ENCODE measurements at places on chromosomes 4 and X.
A peak's percentile ranks its signal among the peaks of the same experiment; 100 is the strongest.

DNA sequence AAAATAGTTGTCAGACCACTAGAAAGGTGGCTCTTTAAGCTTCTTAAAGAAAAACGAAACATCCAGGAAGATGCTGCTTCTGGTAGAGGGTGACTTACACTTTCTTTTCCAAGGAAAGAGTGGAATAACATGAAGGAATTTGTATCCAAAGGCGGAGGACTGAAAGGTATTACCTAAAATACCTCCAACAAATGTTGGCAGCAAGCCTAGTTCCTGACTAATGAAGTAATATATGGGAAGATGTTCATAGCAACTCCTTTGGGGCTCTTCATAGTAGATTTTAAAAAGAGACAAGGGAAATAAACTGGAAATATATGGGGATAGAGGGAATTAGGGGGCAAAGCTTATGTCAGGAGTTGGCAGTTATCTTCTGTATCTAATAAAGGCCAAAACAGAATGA lies 116.2 kb downstream of the AASDH start:
- DNase-seq, result peak; percentile 7

DNA sequence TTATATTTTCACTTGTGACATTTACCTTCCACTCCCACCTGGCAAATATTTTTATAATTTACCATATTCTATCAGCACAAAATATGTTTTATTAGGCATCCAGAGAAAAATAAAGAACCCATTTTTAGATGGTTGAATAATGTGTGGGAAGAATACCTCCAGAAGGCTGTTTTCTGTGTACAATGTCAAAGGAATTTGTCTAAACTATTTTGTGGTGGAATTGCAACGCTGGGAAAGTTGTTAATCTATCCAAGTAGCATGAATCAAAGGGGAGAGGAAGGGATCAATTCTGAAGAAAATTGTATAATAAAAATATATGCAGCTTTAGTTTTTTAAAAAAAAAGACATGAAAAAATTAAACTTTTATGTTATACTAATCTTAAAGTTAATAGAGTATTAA lies 706.5 kb downstream of the FSTL5 start:
- no peak for DNase-seq

DNA sequence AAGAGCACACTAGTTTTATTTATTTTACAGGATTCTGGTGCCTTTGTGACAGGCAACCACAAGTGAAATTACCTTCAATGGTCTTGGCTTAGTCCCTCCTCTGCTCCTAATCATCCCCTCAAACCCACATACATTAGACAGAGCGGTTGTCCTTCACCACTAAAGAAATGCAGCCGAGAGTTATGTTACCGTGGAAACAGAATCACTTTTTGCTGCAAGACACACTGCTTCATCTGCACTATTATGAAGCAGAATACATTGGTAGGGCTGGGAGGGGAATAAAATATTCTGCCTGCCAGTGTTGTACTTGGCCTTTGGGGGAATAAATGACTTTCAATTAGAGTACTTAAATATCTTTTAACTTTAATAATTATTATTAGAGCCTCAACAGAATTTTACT lies 75.2 kb downstream of the ARHGEF38 start:
- DNase-seq, result no peak

- peak; percentile 11 for DNase-seq
Observed at GRCh38 chr4:2900741-2901140, 57.1 kb downstream of the ADD1 start.

DNA sequence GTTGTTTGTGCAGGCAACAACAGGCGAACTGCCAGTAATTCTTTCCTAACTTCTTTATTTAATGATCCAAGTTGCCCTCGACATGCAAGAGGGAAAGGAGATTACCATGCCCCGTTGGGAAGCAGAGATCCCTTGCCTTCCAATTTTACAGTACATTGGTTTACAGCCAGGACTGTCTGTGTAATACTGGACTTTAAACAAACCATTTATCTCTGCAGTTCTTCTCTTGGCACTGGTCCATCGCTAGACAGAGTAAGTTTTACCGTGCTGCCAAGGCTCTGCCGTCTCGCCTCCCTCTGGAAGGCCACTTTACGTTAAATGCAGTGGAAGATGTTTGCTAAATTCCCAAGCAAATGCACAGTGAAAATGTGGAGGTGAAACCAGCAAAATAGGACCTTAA lies 660.3 kb upstream of the PRKX start:
- DNase-seq, result no peak

DNA sequence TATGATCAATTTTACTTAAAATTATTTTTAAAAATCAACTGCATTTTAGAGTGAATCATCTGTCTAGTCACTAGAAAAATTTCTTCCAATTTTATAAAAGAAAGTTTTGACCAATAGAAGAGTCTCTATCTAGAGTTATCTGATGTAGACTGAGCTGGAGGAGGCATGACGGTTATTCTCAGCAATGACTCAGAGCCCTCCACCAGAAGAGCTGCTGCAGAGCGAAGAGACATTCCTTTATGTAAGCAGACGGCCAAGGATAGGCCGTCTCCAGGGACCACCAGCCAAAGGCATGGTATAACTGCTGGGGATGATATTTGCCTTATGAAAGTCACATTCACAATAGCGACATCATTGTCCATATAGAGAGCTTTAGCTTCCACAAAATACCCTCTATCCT lies 23.0 kb downstream of the LDB2 start:
- DNase-seq, result peak; percentile 12

DNA sequence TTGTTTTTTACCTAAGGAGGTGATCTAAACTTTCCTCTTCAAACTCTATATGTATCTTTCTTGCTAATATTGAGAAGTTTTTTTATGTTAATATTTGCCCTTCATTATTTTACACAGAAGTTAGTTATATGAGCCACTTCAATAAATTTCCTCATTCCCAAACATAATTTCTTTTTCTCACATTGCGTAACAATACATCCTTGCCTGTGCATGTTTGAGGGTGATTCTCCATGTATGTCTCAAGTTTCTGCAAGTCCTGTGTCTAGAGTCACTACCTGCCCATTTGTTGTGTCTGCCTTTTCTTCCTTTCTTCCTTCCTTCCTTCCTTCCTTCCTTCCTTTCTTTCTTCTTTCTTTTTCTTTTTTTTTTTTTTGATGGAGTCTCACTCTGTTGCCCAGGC lies 2057.9 kb downstream of the PCDH7 start:
- no peak for DNase-seq

DNA sequence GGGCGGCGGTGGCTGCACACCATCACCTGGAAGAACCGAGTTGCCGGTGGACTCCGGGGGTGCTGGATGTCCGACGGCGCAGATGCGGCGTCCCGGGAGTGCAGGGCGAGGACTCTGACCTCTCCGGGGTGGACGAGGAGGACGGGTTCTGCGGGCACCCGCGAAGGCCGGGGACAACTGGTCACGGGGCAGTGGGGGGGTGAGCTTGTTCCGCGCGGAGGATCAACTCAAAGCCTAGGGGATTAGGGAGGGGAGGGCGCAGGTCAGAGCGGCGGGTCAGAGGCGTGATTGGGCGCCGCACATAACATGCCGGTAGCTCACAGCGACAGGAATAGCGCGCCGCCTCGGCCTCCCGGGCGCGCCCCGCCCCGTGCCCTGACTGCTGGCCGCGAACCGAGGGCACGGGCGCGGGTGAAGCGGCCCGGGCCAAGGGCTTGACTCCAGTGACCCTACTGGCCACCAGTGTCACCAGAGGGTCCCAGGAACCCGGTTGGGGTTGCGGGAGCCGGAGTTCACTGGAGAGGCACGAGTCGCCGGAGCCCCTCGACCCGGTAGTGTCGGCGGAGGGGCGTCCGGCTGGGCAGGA lies at the start of gene KLHL34:
Gene KLHL34, minus strand, starts transcription at position 179 of the 586 bp plus-strand sequence. CDS start 542 bp downstream, outside the sequence.
- DNase-seq, result no peak

- no peak for DNase-seq
Observed at GRCh38 chrX:115892056-115892708, 278.4 kb upstream of the AGTR2 start.

DNA sequence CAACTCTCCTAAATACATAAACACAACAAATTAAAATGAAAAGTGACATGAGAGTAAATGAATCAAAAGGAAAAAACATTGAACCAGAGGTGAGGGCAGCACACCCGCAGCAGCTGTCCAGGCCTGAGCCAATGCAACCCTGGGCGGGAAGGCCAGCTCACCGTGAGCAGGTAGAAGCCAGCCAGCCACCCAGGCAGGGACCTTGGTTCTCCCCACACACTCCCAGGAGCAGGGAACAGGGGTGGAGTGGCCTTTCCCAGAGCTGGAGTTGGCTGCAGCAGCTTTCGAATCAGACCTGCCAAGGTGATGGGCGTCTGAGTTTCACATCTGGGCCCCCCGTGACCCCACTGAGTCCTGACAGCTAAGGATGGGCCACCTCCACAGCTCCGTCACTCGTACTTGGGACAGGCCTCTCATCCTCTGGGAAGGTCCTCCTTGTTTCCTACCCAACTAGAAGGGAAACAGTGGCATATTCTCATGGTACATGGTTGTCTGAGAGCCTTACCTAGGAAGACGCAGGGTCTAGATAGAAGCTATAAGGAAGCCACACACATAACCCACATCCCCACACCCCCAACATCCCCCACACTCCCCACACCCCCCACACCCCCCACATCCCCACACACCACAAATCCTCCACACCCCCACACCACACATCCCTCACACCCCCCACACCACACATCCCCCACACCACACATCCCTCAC lies 172.2 kb downstream of the DCLK2 start:
- no peak for DNase-seq

DNA sequence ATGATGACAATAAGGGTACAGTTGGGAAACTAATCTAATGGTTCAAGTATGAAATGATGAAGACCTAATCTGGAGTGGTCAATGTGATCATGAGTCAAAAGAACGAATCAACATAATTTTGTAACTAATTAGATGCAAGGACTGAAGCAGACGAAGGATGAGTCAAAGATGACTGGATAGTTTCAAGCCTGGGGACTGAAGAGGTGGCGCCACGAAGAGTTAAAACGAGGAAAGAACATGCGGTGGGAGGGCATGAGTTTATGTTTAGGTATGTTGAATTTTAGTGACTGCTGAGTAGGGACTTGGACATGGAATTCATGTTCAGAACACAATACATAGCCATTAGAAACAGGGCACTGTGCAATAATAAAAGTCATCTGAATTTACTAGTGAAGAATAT lies 221.5 kb upstream of the FAM241A start:
- peak; percentile 44 for DNase-seq

DNA sequence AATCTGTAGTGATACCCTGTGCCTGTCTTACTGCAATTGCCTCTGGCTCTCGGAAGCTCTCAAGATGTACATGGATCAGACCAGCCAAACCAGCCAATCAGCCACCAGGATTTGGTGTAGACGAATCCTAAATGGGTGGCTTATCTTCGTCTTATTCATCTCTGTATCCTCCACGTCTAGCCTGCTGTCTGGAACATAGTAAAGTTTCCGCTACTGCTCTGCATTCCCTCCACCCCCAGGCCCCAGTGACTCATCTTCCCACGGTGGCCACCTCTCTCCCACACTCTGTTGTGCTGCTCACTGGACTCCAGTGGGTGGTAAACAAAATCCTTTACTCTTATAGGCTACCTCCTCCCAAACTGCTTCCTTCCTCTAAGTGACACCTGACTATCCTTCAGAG lies 37.8 kb downstream of the SEPTIN6 start:
- DNase-seq, result peak; percentile 73

DNA sequence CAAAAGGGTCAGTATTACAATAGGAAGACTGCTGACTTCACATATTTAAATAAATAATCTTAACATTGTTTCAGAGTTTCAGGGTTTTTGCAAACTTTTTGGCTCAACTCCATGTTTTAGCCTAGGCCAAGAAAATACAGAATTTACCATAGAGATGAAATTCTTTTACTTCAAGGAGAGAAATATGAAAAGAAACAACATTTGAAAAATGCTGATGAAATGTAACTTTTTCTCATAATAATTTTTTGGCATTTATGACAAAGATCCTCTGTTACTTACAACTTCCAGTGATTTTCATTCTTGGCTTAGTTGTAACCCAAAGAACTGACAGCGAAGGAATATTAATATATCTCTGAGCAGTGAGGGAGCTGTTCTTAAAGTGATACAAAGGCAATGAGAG lies 316.1 kb upstream of the EMCN start:
- DNase-seq, result no peak

DNA sequence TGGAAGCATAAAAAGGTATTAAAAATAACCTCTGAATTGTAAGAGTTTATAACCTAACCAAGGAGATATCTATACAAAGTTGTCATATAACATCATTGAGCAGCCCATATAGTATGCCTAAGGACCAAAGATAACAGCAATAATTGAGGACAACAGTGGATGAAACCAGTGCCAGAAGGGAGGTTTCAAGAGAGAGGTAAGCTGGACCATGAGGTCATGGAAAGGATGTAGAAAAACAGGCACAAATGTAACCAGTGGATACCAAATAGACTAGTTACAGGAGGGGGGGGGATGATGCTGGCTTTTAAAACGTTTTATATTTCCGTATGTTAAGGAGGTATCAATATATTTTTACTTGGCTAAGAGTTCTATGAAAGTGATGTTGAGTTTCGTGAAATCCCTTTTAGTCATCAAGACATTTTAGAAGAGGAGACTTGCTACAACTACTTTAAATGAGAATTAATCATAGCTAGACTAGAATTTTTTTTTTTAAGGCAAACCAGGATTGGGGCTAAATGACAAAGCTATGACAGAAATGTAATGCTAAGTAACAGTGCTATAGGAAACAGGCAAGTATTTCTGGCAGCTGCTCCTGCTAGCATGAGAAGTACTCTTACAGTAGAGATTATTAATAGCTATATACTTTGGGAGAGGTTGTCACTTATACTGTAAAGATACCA lies 161.1 kb downstream of the FBXW7 start:
- no peak for DNase-seq

DNA sequence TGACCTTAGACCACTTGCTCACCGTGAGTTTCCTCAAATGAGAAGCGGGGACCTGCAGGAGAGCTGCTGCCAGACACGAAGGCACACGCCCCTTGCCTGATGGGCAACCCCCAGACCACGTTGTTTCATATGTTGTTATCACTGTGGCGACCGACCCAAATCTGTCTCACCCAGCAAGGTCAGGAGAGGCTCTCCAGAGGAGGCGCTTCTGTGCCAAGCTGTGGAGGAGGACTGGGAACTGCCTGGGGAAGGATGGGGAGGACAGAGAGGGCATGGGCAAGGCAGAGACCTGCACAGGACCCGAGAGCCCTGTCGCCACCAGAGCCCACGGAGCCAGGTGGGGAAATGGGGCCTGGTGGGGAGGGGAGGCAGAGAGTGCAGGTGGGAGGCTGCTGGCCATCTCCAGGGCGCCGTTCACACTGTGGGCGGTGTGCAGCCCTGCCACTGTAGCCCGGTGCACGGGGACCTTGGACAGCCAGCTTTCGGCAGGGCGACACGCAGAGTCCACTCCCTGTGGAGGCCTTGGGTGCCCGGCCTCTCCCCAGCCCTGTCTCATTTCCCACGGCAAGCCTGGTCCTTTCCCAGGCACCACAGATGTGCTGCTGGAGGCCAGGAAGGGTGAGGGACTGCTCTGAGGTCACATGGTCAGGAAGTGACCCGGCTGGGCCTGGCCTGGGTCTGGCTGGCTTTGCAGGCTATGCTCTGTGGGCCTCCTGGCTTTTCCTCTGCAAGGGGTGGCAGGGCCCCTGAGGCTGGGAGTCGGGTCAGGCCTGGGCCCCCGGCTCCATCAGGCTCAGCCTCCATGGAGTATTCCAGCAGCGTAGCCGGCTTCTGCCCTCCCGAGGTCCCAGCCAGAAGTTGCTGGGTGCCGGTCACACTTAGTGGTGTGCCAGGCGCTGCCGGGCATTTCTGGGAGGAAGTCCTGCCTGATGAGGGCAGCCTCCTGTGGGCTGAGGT lies 3.2 kb downstream of the HTRA3 start:
- DNase-seq, result no peak

Measured in foreskin fibroblast (primary cell).